ENCODE measurements at places on chromosomes 2 and 18.

DNA sequence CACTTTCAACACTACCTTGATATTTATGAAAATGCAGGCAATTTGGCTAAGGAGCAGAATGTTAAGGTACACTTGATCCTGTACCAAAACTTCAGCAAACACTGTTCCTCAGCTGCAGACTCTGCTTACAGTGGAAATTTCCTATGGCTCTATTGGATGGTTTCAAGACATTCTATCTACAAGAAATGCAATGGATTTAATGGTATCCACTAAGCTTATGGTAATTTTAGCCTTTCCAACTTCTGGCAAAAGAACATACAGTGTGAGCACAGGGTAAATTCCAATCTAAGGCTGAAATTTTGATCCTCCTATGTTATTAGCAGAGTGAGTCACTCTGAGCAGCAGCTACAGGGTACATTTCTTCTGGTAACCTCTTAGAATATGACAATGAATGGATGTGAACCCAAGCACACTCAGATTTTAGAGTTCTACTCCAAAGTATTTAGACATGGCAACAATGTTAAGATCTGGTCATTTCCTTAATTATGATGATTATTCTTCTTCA is 361.8 kb upstream of the PIK3C3 start:
- no peak for DNase-seq

GRCh38 chr18:68418881-68419280 is 296.0 kb downstream of the TMX3 start:
- DNase-seq, result no peak

DNA sequence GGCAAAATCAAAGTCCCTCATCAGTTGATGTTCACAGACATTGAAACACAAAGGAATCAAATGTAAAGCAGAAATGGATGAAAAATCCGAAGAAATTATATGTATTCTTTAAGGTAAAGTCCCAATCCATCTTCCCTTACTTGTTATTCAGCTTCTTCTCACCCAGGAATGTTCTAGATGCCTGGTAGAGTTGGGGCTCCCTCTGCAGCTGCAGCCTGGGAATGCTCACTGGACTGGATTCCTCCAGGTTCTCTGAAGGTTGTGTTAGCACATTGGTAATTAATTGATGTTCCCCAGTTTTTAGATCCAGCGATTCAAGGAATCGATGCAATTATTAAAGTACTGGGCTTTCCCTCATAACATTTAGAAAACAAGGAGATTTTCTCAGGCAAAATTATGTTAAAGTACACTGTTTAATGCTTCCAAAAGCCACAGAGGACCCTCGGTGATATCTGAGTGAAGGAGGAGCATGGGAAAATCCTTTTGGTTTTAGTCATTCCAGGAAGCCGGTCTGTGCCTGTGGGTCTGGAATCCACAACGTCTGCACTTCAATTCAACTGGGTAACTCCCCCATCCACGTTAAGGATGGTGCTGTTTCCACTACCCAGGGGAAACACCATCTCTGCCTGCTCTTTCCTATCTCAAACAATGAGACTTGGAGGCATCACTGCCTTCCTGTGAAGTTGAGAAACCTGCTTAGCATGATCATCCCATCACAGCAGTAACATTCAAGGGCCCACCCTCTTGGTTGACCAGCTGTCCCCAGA is 22.0 kb downstream of the NTSR2 start:
- no peak for DNase-seq

DNA sequence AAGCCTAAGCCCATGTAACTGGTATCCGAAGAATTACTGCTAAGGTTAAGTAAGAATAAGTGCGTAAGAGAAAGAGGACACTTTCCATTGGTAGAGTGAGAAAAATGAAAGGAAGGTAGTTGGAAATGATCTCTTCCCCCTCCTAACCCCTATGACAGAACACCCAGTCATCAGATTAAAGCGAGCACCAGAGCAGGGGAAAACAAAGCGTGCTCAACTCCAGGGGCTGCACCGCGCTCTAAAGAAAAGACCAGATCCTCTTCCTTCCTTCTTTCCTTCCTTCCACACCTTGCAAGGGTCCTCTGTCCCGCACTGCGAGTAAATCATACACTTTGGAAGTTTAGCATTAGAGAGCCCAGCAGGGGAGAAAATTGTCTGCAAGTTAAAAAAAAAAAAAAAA is 971 bp upstream of the CDH7 start:
- DNase-seq, result no peak

GRCh38 chr2:126115975-126116374 is 540.0 kb upstream of the GYPC start:
- no peak for DNase-seq

GRCh38 chr2:200625282-200625681 is 39.5 kb downstream of the AOX1 start:
- DNase-seq, result no peak

- no peak for DNase-seq
Measured at GRCh38 chr2:18005411-18005810, 126.9 kb downstream of the KCNS3 start.

DNA sequence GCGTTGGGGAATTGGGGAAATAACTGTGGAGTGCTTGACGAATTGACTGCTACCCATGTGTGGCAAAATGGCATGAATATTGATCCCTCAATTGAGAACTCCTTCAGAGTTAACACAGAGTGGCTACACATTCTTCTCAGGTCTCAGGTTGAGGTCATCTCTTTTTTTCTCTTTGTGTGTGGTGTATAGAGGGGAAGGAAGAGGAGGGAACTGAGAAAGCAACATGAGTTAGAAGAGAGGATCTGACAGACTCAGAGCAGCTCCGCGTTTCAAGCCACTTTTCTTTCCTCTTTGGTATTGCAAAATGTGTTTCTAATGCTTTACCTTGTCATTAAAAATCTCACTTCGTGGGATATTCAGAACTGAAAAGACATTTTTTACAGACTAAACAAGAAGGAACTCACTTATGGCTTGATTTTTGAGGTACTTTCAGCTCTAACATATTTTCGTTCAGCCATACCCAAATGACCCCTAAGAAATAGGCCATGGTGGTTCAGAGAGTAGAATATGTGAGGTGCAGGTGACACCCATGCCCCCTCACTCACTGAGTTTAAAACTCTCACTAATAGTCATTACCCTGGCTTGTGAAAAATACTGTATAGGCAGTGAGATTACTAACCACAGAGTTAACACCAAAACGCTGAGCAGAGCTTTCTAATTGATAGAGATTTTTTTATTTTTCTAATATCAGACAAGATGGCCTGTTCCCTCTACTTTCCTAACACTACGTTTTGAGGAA is 22.5 kb downstream of the STAT4 start:
- DNase-seq, result peak; percentile 49

- DNase-seq, result no peak
Measured at GRCh38 chr2:140718999-140719398, 1411.8 kb downstream of the LRP1B start.

DNA sequence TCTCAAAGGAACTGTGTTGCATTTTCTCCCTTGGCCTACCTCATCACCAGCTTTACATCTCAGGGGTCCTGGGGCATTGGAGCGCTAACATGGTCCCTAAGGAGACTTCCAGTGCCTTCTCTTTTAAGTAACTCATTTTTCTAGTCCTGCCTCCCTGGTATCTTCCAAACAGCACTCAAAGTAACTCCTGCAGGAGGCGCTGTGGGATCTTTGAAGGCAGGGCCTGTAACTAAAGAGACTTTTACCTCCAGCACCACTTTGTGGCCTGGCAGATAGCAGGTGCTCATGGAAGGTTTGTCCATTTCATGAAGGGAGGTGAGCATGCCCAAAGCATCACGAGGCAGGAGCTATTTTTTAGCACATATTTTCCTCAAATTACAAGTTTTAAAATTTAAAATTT is 411.0 kb upstream of the GYPC start:
- DNase-seq, result peak; percentile 51

DNA sequence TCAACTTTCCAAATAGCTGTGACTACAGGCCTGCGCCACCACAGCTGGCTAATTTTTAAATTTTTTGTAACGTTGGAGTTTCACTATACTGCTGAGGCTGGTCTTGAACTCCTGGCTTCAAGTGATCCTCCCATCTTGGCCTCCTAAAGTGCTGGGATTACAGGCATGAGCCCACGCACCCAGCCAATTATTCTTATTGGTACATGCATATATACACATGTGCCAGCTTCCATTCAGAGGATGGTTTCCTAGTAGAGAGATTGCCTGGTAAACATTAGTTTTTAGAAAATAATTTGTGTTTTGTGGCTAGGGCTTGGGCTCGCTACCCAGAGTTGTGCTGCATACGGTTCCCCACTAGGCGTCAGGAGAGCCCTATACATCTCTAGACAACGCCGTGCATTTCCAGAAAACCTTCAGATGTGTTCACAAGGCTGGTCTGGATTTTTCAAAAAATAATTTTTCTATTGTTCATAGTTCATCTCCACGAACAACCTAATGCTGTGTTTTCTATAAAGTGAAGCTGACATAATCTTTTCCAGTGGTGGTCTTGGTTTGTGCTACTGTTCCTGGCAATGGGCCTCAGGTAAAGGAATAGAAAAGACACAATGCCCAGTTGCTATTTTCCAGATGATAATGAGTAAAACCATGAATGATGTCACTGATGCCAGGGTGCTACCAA is 14.6 kb upstream of the AFG3L2 start:
- peak; percentile 71 for DNase-seq

GRCh38 chr2:10255189-10256030 is 47.3 kb upstream of the HPCAL1 start:
- DNase-seq, result no peak

DNA sequence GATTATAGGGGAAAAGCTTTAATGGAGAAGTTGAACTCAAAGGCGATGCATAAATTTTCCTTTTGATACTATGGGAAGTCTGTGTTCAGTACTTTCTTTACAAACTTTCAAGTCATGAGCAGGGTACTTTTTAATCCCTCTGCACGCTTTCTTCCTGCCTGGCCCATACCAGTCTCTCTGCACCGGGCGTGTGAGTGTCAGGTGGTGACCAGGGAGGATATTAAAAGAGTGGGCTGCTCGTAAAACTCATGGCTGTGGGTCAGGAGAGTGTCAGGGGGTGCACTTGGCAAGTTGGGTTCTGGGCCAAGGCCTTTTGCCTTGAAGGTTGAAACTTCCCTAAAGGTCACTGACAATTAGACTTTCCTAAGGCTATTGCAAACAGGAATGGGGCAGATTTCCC is 367.8 kb downstream of the GPD2 start:
- DNase-seq, result no peak

- peak; percentile 79 for DNase-seq
Measured at GRCh38 chr2:68943581-68944568, 8.8 kb downstream of the GKN2 start.

DNA sequence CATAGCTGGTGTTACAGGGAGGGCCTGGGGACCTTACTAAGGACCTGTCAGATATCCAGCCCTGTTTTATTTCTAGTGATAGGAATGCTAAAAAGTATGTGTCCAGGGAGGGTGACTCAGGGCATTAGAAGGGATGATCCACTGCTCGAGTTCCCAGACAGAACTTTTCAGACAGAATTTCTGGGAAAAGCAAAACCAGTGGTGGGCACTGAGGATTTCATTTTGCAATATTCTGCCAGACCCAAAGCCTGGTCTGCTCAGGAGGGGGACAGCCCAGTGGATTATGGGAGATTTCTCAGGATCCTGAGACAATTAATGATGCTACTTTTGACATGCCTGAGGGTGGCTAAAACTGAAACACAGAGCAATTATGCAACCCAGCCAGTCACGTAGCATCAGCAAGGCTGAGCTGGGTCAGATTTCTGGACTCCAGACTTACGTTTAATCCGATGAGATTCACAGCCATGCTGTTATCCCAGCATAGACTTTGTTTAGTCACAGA is 4.7 kb upstream of the KCNE4 start:
- no peak for DNase-seq

DNA sequence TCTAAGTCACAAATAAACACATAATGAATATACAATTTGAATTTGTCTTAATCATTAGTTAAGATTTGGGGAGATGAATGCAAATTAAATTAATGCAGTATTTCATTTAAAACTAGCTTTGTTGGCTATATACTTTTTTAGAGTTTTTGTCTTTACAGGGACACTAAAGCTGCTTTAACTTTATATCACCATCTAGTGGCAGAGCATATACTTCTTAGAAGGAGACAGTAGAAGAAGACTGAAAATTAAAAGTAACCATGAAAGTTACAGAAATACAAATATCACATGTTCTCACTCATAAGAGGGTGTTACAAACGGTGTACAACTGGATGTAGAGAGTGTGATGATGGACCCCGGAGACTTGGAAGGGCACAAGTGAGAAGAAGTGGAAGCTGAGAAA is 268.3 kb upstream of the NETO1 start:
- DNase-seq, result peak; percentile 0

DNA sequence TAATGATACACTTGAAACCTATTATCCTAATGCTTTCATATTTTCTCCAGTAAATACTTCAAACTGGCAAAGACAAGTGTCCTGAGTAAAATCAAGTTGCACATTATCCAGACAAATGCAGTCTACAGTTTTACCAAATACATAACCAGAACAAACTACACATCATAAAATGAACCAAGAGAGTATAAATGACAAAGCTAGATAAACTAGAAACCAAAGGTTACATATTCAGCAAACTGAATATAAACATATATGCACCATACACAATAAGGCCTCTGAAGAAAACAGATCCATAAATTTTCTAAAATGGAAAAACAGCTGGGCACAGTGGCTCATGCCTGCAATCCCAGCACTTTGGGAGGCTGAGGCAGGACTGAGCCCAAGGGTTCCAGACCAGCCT is 47.0 kb downstream of the HYCC2 start:
- no peak for DNase-seq

GRCh38 chr18:51107082-51107481 is 77.1 kb downstream of the SMAD4 start:
- DNase-seq, result peak; percentile 24

GRCh38 chr18:44423814-44424644 is 256.7 kb upstream of the SETBP1 start:
- no peak for DNase-seq

DNA sequence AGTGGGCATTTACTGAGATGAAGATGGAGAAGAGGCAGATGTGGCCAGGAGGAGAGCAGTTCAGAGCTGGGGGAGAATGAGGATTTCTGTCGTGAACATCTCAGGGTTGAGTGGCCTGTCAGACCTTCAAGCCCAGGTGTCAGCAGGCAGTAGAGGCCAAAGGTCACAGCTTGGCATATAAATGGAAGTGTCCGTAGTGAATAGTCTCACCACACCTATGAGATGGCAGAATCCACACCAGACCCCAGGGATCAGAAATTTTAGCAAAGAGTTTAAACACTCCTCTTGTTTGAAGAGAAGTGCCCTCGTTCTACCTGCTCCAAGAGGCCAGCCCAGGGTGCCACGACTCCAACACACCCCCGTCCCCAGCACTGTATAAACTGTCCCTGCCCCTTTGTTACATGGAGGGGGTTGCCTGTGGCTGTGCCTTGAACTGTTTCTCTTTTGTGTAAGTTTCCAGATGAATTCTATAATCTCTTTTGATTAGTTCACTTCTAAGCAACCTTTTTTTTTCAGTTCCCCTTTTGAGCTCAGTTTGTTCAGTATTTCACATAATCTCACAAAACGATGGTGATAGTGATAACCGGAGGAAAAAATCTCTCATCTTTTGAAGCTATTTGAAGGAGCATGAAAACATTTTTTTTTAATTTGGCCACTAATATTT is 69.0 kb upstream of the TTC39C start:
- no peak for DNase-seq

DNA sequence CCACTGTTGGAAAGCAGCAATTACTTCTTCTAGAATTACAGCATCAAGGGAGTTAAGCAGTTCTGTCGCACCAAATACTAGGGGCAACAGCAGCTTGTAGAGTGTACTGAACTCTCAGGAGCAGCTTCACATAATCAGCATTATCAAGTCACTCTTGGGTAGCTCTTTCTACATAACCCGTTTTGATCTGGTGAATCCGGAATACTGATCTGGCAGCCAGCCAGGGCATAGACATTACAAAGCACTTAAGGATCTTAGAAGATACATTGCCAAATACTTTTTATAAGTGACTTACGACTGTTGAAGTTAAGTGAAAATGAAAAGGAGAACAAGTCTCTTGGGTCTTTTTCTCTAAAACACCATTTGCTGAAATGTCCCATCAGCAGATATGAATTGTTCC is 73.2 kb upstream of the NETO1 start:
- DNase-seq, result no peak
